ENCODE measurements at places on chromosomes 13 and 19.

DNA sequence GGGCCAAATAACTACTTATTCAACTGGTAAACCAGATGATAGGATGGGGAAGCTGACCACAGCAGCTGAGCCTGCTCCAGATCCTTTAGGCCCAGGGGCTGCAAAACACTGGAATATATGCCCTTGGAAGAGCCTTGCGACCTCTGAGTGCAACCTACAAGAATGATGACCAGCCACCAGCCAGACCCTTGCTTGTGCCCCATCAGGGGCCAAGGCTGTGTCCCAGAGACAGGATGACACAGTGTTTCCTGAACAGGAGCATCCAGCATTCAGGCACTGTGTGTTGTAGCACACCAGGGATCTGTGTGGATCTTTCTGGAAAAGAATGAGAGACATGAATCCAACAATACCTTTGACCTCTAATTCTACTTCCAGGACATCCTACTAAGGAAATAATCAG is 14.5 kb downstream of the GJA3 start:
- DNase-seq: no peak

- no peak for DNase-seq
These were observed 23.2 kb upstream of the GTF3A start for GRCh38 chr13:27401210-27401609.

DNA sequence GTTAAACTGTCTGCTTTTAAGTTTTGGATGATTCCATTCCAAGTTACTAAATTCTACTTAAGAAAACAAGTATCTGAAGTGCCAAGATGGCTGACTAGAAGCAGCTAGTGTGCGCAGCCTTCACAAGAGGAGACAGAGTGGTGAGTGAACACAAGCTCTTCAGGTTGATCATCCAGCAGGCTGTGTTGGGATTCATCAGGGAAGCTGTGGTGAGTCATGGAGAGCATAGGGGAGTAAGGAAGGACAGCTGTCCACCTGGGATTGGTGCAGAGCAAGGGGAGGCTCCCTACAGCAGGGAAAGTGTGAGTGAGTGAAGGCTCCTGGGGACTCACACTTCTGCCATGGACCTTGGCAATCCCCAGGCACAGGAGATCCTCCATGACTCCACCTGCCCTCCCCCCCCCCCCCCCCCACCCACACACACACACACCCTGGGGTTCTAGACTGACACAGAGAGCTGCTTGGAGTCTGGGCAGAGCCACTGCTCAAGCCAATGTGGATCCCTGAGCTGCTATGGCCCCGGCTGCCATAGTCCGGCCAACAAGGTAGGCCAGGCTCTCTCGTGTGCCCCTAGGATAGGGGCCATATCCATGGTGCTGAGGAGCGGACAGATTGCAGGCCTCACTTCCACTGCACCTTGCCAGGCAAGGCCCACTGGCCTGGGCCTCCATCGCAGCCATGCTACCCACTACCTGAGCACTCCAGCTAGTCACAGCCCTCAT is 23.5 kb downstream of the SLC25A15 start:
- DNase-seq: no peak

GRCh38 chr19:55005684-55006488 is 32.2 kb downstream of the GP6 start:
- no peak for DNase-seq

DNA sequence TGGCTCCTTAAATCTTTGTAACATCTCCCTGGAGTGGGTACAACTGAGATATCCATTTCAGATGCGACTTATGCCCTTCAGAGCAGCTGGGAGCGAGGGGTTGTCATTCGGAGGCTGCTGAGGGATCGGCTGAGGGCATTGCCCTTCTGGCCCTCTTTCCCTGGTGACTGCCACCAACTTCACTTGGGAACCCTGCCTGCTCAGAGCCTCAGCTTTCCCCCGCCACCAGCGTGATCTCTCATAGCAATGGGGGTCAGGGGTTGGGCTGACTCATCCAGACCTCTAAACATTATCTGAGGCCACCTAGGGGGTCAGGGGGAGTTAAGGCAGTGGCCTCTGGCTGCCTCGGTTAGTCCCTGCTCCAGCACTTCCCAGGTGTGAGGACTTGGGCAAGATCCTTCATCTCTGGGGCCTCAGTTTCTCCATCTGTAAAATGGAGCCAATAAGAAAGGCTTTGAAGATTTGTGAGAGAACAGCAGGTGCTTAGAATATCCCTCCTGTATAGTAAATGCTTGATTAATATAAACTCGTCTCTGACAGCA is 1.1 kb downstream of the PRX start:
- no peak for DNase-seq

- DNase-seq: no peak
These were observed 5.2 kb upstream of the OR10H5 start for GRCh38 chr19:15782211-15782610.

DNA sequence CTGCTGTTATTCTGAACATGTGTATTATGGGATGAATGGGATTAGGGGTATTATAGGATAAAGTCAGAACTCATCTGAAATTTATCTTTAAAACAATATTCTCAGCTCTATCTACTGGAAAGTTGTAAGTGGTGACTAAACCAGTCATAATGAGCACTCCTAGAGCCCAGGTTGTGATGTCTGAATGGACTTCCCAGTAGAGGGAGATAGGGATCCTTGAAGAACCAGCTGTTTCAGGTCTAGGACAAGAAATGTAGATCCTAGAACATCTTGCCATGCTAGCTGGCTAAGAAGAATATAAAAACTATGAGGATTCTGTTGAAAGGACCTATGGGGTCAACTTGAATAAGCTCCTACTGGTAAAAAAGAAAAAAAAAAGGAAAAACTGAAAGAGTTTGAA is 310.8 kb downstream of the SLC7A1 start:
- DNase-seq: no peak

DNA sequence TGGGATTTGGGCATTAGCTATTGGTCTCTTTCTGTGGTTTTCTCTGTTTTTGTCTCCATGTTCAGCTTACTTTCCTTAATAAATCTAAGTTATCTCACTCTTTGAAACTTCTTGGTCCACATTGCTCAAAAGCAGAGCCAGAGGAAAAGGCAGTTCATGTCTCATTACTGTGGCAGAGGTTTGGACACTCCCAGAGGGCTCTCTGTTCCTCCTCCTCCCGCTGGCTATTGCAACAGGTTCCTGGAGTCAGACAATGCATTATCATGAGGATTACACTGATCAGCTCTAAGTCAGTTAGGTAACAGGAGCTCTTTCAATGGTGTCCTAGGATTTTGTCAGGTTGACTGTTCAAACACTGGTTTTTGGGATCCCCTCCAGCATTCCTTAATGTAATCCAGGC is 298.8 kb downstream of the NDFIP2 start:
- DNase-seq: no peak

GRCh38 chr13:35526577-35526976 is 50.1 kb upstream of the MAB21L1 start:
- DNase-seq: no peak

DNA sequence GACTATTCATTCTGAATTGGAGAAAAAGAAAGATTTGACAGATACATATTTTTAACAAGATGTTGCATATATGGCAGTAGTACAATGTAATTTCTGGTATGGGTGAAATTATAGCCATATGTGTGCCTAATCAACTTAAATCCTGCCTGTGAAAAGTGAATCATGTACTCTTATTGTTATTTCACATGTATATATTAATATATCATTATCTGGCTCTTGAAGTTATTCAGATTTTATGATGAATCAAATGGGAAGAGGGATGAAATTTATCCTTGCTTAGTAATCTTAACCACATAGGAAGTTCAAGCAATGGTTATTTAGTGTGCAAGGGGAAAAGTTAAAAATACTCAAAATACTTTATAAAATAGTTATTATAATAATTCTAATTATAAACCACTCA is 80.5 kb downstream of the GPC6 start:
- DNase-seq: no peak

- no peak for DNase-seq
These were observed 63.0 kb downstream of the ZNF208 start for GRCh38 chr19:21947775-21948174.

DNA sequence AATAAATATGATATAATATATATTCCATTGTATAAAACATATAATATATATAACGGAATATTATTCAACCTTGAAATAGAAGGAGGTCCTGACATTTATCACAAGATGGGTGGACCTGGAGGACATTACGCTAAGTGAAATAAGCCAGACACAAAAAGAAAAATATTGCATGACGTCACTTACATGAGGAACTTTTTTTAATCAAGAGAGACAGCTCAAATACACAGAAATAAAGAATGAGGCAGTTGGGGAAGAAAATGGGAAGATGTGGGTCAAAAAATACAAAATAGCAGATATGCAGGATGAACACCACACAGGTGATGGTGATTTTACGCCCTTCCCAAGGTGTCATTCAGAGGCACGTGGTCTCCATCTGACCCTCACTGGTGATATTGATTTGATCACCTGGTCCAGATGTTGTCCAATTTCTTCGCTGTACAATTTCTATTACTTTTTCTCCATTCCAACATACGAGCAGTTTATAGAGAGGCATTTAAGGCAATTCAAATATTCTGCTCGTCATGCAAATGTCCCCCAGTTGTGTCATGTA is 513 bp upstream of the ZNF317 start:
- no peak for DNase-seq

GRCh38 chr19:46355234-46356148 is 8.6 kb downstream of the PPP5C start:
- no peak for DNase-seq

Measured in coronary artery (tissue), 2 donors.